ENCODE measurements at places on chromosomes 11 and 22. TPM values are rescaled to one million over a fixed set of nuclear protein-coding genes. Genes with fewer than 3 reads are reported as not detected.

DNA sequence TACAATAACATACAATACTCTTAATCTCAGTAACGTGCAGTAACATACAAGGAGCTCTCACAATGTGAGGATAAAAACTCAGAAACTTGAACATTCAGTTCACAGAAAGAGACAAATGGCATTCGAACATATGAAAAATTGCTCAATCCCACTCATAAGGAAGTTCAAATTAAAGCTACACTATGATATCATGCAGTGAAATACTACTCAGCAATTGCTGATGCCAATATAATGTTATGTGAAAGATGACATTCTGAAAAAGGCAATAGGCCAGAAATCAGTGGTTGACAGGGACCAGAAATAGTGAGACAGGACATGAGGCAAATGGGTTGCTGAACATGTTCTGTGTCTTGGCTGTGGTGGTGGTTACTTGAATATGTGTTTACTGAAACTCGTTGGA is 33.7 kb upstream of the PITPNB start:
- H3K4me3 ChIP-seq: no peak overlapping the region
- no peak for DNase-seq
- no peaks in the 10 kb centered on the region for H3K36me3 ChIP-seq
- H3K27ac ChIP-seq: no peak overlapping the region

DNA sequence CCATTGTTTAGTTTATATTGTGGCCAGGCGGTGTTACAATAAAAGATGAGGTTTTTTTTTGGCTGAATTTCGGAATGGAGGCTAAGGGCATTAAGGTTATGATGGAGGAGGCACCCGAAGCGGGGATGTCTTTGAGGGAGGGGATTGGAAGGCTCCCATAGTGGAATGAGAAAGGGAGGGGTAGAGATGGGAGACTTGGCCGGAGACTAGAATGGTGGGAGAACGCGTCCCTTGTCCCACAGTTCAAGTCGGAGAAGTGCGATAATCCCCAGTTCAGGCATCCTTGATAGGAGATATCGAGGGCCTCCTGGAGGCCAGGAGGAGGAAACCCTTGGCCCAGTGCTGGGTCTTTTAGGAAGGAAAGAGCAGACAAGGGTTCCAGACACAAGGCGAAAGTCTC is 21.6 kb downstream of the ZNF195 start:
- H3K27me3 ChIP-seq: no peaks in the 10 kb centered on the region
- H3K36me3 ChIP-seq: peaks cover 30% of the 10 kb centered on the region
- DNase-seq: no peak

- H3K27me3 ChIP-seq: no peaks in the 10 kb centered on the region
- DNase-seq: no peak
- no peak overlapping the region for H3K4me3 ChIP-seq
- no peaks in the 10 kb centered on the region for H3K36me3 ChIP-seq
- H3K27ac ChIP-seq: no peak overlapping the region
These were observed 904.5 kb upstream of the API5 start for GRCh38 chr11:42407341-42407740.

- H3K27me3 ChIP-seq: no peaks in the 10 kb centered on the region
- H3K4me1 ChIP-seq: peaks cover 40% of the 10 kb centered on the region
- no peak for DNase-seq
These were observed 4.5 kb downstream of the CD81 start for GRCh38 chr11:2381494-2382128.

The PATE2 gene
- not detected for polyA plus RNA-seq

DNA sequence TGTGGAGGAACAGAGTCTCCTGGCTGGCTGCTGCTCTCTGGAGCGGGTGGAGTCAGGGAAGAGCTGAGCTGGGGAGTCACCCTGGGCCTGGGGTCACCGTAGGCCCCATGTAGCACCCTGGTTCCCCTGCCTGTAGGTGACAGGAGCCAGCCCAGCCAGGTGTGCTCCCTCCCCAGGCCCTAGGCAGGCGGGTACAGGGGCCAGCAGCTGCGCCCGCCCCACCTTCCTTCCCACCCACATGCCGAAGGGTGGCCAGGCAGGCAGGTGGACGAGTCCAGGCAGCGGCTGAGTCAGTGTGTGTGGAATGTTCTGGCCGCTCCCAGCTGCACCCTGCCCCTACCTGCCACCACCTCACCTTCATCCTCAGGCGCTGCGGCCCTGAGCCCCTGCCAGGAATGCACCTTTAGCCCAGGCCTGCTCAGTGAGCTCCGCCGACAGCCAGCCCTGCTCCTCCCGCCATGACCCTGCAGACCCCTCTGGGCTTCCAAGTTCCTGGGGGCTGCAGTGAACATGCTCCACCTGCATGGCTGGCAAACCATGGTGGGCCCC is 654 bp upstream of the SYT8 start:
- no peak for DNase-seq
- no peak overlapping the region for H3K27ac ChIP-seq
- no peaks in the 10 kb centered on the region for H3K36me3 ChIP-seq
- peaks cover 2% of the 10 kb centered on the region for H3K4me1 ChIP-seq

- peaks cover 2% of the 10 kb centered on the region for H3K27me3 ChIP-seq
- H3K36me3 ChIP-seq: no peaks in the 10 kb centered on the region
- no peaks in the 10 kb centered on the region for H3K4me1 ChIP-seq
- DNase-seq: peak; percentile 5
- no peak overlapping the region for H3K4me3 ChIP-seq
- H3K27ac ChIP-seq: no peak overlapping the region
These were observed 49.2 kb upstream of the EMID1 start for GRCh38 chr22:29156507-29156906.

Measured in IMR-90 (cell line).